ENCODE measurements at places on chromosomes 2 and 18.
A peak's percentile ranks its signal among the peaks of the same experiment; 100 is the strongest.

- no peak for DNase-seq
Observed at GRCh38 chr2:24682304-24682703, 110.9 kb downstream of the PTRHD1 start.

GRCh38 chr18:75207310-75208154 is 1.4 kb downstream of the PTGR3 start:
- no peak for DNase-seq

DNA sequence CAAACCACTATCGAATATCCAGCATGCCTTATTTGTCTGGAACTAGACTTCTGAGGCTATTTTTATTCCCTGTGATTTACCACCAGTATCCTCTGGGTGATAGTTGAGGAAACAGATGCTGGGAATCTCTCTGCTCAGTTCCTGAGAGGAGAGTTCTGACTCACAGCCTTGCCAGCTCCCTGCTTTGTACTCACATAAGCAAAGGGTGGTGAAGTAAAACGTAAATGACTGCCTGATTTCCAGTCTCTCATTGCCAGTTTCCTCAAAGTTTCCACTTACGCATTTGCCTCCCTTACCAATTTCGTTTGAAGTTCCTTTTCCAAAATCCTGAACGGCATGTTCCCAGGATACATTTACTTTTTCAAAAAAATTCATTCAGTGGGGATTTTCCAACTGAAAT is 69.2 kb upstream of the HNRNPA3 start:
- DNase-seq, result no peak

DNA sequence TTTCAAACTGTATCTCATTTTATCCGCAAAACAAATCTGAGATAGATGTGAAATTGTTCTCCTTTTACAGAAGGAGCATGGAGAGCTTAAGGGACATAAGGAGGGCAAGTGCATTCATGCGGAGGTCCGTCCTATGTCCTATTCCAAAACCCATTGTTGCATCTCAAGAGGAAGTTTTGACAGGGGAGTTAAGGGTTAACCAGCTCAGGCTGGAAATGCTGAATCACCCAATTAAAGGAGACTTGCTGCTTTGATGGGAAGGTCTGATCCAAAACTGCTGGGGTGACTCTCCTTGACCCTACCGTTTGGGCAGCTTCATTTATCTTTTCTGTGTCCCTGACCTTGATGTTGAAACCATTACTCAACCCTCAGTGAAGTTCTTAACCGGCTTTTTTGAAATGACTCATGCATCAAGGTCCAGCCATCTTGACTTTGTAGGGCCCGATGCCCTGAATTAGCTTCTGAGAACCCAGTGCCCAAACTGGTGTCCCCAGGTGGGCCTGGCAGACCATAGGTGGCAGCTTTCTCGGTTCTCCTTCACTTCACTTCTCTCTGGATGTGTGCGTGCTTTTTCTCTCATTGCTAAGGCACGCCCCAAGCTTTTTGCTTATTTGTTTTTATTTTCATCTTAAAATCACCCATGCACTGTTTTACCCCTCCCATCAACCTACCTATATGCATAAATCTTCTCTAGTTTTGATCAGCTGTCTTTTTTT is 15.9 kb upstream of the TXNDC2 start:
- no peak for DNase-seq

GRCh38 chr2:139685090-139685983 is 905.1 kb upstream of the NXPH2 start:
- no peak for DNase-seq

DNA sequence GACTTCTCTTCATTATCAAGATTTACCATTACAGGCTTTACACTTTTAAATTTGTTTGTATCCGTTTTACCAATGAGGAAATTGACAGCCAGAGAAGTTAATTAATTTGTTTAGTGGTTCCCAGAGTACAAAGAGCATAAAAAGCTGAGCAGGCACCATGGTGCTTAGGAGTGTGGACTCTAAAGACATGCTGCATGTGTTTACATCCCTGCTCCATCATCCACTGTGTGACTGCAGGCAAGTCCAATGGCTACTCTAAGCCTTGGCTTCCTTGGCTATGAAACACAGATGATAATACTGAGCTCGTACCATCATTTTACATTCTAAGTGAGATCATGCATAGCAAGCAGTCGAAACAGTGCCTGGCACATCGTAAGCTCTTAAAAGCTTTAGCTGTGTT is 108.0 kb upstream of the SLC35G4 start:
- no peak for DNase-seq

DNA sequence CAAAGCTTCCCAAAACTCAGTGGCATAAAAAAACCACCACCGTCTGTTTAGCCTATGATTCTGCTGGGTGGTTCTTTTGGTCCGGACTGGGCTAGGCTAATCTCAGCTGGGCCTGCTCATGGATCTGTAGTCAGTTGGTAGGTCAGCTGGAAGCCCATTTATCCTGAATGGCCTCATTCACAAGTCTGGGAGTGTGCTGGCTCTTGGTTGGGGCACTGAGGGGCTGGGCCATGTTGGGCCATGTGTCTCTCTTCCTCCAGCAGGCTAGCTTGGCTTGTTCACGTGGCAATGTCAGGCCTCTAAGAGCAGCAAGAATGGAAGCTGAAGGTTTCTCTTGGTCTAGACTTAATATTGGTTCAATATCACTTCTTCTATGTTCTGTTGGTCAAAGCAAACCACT is 95.7 kb upstream of the HS6ST1 start:
- DNase-seq, result peak; percentile 21

DNA sequence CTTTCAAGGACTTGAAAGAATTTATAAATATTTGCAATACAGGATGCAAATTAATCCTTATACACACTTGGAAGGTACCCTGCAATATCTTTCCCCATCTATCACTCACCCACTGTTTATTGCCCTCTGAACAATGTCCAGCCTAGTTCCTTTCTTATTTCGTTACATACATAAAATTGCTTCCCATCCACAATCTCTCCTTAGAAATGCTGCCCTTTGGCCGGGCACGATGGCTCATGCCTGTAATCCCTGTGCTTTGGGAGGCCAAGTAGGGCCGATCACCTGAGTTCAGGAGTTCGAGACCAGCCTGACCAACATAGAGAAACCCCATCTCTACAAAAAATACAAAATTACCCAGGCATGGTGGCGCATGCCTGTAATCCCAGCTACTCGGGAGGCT is 41.2 kb upstream of the ATP8B1 start:
- DNase-seq, result no peak

GRCh38 chr2:192398236-192398635 is 203.5 kb upstream of the TMEFF2 start:
- no peak for DNase-seq

- DNase-seq, result no peak
Observed at GRCh38 chr2:156430980-156431358, 5.2 kb upstream of the GPD2 start.

Measured in activated CD8-positive, alpha-beta memory T cell treated with anti-CD3 and anti-CD28 coated beads for 24 hours (primary cell).